ENCODE measurements at places on chromosomes 5 and 9. TPM values are rescaled to one million over a fixed set of nuclear protein-coding genes. Genes with fewer than 3 reads are reported as not detected.

GRCh38 chr5:160787240-160787639, 64.8 kb downstream of the ATP10B start:
- no peak for DNase-seq

GRCh38 chr9:121841771-121842611, 190.6 kb downstream of the DAB2IP start:
- DNase-seq = no peak

- no peak for DNase-seq
Observed at GRCh38 chr5:149944666-149945065, at the start of gene PDE6A. PDE6A (minus strand) TSS chr5:149944793; CDS start chr5:149944673, 120 bp downstream.

DNA sequence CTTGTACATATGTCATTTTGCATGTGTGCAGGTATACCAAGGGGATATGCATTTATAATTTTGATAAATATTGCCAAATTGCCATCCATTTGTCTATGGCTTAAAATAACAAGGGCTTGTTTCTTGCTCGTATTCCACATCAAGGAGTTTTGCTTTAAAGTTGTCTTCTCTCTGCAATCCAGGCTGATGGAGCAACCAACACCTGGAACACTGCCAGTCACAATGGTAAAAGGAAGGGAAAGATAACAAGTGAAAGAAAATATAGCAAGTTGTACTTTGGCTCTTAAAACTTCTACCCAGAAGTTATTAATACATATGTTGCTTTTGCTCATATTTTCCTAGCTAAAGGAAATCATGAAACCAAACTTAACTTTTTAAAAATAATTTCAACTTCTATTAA, 156.9 kb downstream of the UNC13B start:
- no peak for DNase-seq

Gene PCDHGB2
- polyA plus RNA-seq = 0.09 TPM

Gene RAPGEF6
- polyA plus RNA-seq = 27.9 TPM
